ENCODE measurements at places on chromosomes 5 and 9.

DNA sequence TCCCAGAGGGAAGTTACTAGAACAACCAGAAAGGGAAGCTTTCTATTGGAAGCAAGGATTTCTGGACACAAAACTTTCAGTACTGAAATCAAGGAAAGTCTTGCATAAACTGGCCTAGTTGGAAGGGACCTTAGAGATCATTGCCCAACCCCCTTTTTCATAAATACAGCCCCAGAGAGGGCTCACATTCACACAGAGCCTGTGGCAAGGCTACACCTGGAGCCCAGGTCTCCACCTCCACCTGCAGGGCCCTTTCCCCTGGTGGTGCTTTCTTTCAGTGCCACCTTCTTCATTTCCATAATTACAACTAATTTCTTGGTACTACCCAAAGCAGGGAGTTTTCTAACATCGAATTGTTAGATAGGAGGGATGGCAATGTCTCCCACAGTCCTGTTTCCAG, 85.7 kb downstream of the ADRB2 start:
- DNase-seq, result no peak

DNA sequence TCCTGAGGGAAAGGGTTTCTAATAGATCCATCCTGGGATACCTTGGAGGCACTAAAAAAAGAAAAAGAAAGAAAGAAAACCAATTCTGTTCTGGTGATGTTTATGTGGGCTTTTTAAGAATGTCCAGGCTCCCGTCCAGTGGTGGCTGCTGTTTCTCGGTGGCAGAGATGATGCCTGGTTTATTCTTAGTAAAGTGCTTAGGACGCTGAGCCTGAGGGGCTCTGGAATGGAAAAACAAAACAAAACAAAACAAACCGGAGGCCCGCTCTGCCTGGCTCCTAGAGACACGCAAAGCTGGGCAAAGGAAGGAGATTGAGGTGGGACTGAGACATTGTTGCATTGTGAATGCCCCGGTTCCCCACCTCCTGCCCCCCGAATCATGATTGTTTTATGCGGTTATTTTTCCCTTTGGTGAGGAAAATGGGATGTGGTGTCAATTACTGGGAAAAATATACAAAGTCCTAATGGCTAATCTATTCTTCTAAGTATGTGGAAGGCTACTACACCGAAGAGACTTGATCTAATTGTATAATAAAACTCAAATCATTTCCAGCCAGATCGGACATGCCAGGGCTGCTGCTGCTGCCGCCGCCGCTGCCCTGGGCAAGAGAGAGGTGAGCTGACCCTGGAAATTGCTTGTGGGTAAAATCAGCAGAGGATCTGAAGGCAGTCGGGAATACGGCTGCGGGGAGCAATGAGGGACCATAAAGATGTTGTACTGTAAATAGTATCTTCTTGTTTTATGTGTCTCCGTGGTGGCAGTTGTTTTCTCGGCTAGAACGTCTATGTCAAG, 644.9 kb downstream of the CCDC171 start:
- DNase-seq, result no peak

DNA sequence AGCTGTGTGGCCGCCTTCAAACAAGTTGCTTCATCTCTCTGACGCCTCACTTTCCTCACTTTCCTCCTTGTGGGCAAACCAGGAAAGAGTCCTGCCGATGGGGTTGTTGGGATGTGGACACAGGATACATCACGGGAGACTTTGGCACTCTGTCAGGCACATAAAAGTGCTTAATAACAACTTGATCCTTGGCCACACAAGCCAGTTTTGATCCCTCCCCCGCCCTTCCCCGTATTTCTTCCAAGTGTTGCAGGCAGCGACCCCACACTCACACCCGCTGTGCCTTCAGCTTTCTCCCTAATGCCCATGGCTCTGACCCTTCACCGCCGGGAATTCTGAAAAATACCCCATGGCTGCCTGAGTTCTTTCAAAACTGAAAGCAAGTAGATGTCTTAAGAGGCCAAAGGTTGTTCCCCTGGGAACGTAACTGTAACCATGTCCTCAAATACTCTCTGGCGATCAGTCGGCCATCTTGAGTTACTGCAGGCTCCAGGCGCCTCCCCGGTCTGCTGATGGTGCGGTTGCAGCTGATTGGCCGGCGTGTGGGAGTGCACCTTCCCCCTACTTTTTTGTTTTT, 59.8 kb downstream of the ARHGEF37 start:
- no peak for DNase-seq

DNA sequence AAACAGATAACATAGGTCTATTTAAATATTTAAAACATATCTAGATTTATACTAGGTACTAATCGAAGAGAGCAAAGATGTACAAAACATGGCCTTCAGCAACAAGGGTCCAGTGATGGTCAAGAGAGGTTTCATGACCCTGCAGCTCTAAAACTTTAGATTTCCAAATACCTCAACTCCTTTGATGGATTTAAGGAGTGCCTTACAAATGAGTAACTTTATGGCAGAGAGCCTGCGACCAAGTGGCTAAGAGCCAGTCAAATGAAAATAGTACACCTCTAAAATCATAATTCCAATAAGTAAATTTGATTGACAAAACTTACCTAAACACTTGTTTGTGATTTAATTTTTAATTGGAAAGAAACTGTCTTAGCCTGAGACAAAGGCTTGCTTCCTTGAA, 4.7 kb upstream of the SH3RF2 start:
- no peak for DNase-seq

GRCh38 chr5:179187229-179187678, 127.1 kb downstream of the ZNF354C start:
- peak; percentile 40 for DNase-seq

GRCh38 chr5:133372293-133372937, 239.9 kb downstream of the FSTL4 start:
- no peak for DNase-seq

Measured in spleen (tissue), 13 donors.